ENCODE measurements at places on chromosomes 3 and 15. TPM values are rescaled to one million over a fixed set of nuclear protein-coding genes. Genes with fewer than 3 reads are reported as not detected.

The CNTN4 gene
- not detected for total RNA-seq

The C15orf39 gene
- total RNA-seq = 6.5 TPM

The POLR2H gene
- total RNA-seq = 61.2 TPM

The ZKSCAN7 gene
- total RNA-seq = 9.8 TPM

DNA sequence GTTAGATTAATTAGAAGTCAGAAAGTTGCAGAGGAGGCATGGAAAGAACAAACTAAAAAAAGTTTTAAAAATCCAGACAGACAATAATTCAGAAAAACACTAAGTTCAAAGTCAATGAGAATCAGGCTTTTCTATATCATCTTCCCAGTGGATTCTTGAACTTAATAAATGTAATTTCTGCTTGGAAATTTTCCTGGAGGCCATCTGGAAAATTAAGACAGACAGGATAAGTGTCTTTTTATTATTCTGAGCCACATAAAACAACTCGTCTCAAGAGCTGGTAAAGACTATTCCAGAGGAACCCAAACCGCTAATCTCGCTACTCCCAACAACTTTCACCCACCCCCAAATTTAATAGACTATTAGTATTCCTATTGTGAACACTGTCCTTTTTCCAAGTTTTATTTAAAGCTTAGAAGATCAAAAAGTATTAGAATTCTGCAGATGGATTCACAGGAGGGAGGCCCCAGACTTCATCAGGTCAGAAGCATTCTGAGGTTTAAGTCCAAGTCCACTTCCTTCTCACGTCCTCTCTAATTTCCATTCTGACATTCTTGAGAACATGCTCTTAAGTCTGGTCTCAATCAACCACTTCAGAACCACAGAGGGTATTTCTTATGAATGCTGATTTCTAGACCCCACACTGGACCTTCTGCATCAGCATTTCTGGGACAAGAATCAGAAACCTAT is 61.3 kb downstream of the ERC2 start:
- no peak for DNase-seq
- no peak overlapping the region for H3K27ac ChIP-seq
- no peaks in the 10 kb centered on the region for H3K4me1 ChIP-seq

DNA sequence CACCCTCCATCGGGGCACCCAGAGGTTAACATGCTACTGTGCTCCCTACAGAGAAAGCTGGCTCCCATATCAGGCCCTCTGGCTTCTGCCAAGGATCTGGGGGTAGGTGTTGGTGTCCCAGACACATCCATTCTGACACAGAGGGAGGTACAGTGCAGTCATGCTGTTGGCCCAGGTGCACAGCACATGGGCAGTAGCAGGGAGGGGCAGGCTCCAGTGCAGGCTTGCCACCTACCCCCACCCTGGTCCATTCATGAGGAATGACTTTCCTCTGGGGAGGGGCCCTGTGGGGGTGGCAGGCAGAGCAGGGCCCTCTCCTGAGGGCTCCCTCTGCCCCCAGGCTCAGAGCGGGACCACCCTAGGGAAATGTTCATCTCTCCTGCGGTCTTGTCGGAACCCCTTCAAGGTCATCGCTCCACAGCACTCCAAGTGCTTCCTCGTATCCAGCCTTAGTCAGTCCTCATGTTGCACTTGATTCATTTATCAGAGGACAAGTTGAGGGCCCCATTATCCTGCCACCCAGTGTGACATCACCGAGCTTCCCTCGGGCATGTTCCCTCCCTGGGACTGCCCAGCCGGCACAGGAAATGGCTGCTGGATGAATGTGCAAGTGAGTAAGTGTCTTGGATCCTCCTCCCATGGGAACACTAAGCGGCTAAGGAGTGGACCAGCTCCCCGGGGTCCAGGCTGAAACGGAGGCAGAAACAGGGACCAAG is 10.0 kb downstream of the DUSP7 start:
- peak overlapping the region; percentile 24 for H3K4me3 ChIP-seq
- H3K4me1 ChIP-seq = peaks cover 27% of the 10 kb centered on the region
- H3K36me3 ChIP-seq = peaks cover 31% of the 10 kb centered on the region
- H3K27me3 ChIP-seq = no peaks in the 10 kb centered on the region

GRCh38 chr3:20143519-20143918 is 42.5 kb downstream of the SGO1 start:
- H3K4me3 ChIP-seq = no peak overlapping the region
- DNase-seq = no peak
- no peaks in the 10 kb centered on the region for H3K27me3 ChIP-seq
- H3K4me1 ChIP-seq = no peaks in the 10 kb centered on the region

DNA sequence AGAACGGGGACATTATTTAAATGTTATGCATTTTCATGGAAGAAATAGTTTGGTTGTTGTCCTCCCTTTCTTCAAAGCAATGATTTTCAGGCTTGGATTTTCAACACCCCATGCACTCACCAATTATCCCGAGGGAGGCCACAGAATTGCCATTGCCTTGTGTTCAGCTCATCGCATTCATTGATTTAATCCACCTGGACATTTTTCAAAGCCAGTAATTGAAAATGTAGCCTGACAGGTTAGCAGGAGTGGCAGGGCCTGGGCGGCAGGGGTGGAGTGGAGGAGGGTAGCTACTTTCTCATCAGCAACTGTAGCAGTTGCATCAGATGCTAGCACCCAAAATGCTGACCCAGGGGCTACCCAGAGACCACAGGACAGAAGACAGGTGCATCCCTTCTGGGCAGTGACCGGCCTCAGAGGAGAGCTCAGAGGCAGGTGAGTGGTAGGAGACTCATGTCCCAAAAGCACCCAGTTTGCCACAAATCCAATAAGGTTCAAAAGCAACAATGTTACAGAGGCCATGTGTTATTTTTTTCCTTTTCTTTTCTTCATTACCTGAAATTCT is 242.4 kb downstream of the CD47 start:
- H3K27me3 ChIP-seq = no peaks in the 10 kb centered on the region
- H3K4me3 ChIP-seq = no peak overlapping the region
- no peaks in the 10 kb centered on the region for H3K36me3 ChIP-seq
- peaks cover 13% of the 10 kb centered on the region for H3K4me1 ChIP-seq
- no peak overlapping the region for H3K27ac ChIP-seq

DNA sequence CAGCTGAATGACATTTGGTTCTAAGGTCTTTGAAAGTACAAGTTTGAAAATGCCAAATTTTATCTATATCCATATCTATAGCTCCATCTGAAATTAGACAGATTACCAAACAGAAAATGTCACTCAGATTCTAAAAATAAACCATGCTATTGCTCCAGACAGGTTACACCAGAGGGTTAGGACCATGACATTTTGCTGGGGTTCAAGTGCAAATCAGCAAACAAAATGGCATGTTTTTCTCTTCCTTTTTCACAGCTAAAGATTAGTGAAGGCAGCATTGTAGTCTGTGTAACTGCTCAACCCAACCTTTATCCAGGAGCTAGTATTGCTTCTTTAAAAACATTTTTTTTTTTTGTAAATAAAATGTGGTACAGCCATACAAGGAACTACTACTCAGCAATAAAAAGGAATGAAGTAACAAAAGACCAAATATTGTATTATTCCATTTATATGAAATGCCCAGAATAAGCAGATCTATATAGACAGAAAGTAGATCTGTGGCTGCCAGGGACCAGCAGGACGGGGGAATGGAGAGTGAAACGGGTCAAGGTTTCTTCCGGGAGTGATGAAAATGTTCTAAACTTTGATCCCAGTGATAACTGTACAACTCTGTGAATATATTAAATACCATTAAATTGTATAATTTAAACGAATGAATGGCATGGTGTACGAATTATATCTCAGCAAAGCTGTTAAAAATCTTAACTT is 18.2 kb downstream of the VGLL4 start:
- peaks cover 6% of the 10 kb centered on the region for H3K36me3 ChIP-seq
- H3K4me3 ChIP-seq = no peak overlapping the region
- no peak for DNase-seq
- H3K27ac ChIP-seq = no peak overlapping the region
- peaks cover 28% of the 10 kb centered on the region for H3K4me1 ChIP-seq

DNA sequence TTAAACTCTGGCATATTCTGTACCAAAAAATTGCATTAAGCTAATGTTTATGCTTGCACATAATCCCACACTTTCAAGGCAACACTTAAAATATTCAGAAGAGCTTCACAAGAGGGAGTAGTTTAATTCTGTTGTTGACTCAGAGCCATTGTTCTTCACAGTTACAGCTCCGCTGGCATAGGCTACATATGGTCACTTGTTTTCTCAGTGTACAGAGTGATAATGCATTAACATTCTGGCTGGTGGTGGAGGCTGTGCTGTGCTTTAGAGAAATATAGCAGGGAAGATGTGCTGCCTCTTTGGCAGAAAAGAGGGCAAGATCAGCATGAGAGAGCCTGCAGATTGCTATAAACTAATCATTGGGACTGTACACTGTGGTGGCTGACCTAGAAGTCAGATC is 13.3 kb downstream of the NLGN1 start:
- DNase-seq = no peak
- no peaks in the 10 kb centered on the region for H3K27me3 ChIP-seq
- H3K4me3 ChIP-seq = no peak overlapping the region
